Osteoblast (primary cell): ENCODE measurements at places on chromosomes 1 and 21. TPM values are rescaled to one million over a fixed set of nuclear protein-coding genes. Genes with fewer than 3 reads are reported as not detected.

DNA sequence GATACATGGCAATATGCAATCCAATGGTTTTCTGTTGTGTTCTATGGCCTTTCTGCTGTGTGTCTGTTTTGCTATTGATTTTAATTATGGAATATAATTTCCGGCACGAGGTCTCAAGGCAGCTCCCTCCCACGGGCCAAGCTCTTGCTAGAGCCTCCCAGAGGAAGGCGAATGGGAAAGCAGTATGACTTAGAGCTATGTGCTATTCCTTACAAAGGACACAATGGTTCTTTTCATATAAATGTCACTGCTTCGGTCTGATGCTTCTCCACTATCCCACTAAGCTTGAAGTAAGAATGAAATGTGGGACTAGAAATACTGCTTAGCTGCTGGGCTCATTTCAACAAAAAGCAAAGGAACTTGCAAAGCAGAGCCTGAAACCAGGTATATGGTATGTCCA lies 322.2 kb upstream of the BEND5 start:
- H3K36me3 ChIP-seq, result no peaks in the 10 kb centered on the region
- no peak overlapping the region for H3K4me3 ChIP-seq
- no peak overlapping the region for H3K27ac ChIP-seq
- no peaks in the 10 kb centered on the region for H3K4me1 ChIP-seq

DNA sequence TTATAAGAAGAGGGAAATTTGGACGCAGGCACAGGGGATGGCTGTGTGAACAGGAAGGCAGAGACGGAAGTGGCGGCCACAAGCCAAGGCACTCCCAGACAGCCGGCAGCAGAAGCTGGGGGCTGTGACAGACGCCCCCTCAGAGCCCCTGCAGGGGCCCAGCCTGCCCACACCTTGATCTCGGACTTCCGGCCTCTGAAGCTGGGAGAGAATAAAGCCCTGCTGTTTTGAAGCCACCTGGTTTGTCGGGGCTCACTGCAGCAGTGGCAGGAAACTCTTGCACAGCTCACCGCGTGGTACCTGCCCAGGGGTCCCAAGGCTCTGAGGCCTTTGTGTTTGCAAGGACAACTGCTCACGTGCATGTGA lies 13.7 kb downstream of the MEGF6 start:
- H3K36me3 ChIP-seq, result no peaks in the 10 kb centered on the region
- H3K27me3 ChIP-seq, result peaks cover 5% of the 10 kb centered on the region
- no peak overlapping the region for H3K27ac ChIP-seq
- peak; percentile 59 for DNase-seq
- H3K4me1 ChIP-seq, result no peaks in the 10 kb centered on the region
- H3K4me3 ChIP-seq, result no peak overlapping the region

DNA sequence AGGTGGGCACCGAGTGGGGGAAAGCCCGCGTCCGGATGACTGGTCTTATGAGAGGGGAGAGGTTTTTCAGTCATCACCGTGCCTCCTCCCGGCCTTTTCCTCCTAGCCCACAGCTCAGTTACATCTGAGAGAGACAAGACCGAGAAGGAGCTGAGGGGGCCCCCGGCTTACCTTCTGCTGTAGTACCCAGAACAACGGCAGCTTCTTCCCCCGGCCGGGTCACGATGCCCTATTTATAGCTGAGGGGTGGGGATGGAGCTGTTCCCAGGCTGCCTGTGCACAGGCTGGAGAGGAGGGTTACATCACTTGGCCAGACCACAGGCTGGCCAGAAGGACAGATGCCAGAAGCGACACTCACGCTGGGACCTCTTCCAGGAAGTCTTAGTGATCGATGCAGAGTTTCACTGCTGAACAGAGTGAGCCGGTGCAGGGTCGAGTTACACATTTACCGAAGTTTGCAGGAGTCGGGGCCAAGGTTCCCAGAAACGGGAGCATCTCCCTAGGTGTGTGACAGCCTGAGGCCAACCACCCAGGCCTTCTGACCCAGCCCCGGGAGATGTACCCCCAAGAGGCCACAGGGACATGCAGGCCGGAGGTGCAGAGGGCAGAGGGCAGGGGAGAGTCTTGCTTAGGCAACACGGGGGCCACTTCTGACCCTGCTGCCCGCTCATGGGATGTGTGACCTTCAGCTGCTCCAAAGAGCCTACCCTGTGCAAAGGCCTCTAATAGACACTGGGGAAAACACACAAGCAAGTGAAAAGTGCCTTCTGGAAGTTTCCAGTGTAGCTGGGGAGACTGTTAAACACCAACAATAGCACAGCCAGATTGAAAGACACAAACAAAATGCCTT lies at the start of gene AGT:
Gene AGT, minus strand, starts transcription at position 208 of the 850 bp plus-strand sequence. CDS start 3,299 bp downstream, outside the sequence.
- DNase-seq, result peak; percentile 91
- H3K27ac ChIP-seq, result peak within 1 kb of the TSS; percentile 41
- peaks cover 11% of the 10 kb centered on the region for H3K4me1 ChIP-seq
- peak within 1 kb of the TSS; percentile 45 for H3K4me3 ChIP-seq

The FCGR3B gene
- not detected in 2 replicates for total RNA-seq

The SPATA17 gene
- 0.36 and 1.5 TPM in 2 replicates for total RNA-seq

- H3K4me3 ChIP-seq, result no peak overlapping the region
- H3K4me1 ChIP-seq, result no peaks in the 10 kb centered on the region
- no peak for DNase-seq
- no peaks in the 10 kb centered on the region for H3K27me3 ChIP-seq
- no peak overlapping the region for H3K27ac ChIP-seq
Observed at GRCh38 chr1:60848583-60849188, 233.7 kb upstream of the NFIA start.

DNA sequence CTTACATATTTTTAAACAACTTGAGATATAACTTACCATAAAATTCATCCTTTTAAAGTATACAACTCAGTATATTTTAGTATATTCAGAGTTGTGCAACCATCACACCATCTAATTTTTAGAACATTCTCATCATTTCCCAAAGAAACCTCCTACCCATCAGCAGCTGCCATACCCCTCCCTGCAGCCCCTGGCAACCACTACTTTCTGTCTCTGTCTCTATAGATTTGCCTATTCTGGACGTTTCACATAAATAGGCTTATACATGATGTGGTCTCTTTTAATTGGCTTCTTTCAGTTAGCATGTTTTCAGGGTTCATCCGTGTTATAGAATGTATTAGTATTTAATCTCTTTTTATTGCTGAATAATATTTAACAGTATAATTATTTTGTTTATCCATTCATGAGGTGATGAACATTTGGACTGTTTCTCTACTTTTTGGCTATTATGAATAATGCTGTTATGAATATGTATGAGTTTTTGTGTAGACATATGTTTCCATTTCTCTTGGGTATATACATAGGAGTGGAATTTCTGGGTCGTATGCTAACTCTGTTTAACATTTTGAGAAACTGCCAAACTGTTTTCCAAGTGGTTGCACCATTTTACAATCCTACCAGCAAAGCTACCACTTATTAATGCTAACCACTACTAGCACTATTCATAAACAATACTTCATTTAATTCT lies 29.5 kb downstream of the WDR26 start:
- no peaks in the 10 kb centered on the region for H3K27me3 ChIP-seq
- peaks cover 16% of the 10 kb centered on the region for H3K4me1 ChIP-seq
- H3K27ac ChIP-seq, result no peak overlapping the region
- no peak overlapping the region for H3K4me3 ChIP-seq
- no peak for DNase-seq

The PLXNA2 gene
- 2.7 and 3.3 TPM in 2 replicates for total RNA-seq

The RASAL2 gene
- 59.4 and 61.3 TPM in 2 replicates for total RNA-seq

The B3GALT5 gene
- total RNA-seq, result under 0.01 TPM in 2 replicates

The APOBEC4 gene
- total RNA-seq, result under 0.01 TPM in 1 of 2 replicates, not detected in the other

GRCh38 chr1:5333291-5333690 lies 658.9 kb downstream of the NPHP4 start:
- H3K27ac ChIP-seq, result no peak overlapping the region
- peak; percentile 64 for DNase-seq
- H3K36me3 ChIP-seq, result no peaks in the 10 kb centered on the region
- H3K27me3 ChIP-seq, result no peaks in the 10 kb centered on the region
- no peak overlapping the region for H3K4me3 ChIP-seq

GRCh38 chr1:233859446-233859845 lies 45.0 kb upstream of the SLC35F3 start:
- no peak overlapping the region for H3K4me3 ChIP-seq
- no peak for DNase-seq
- H3K27ac ChIP-seq, result no peak overlapping the region

DNA sequence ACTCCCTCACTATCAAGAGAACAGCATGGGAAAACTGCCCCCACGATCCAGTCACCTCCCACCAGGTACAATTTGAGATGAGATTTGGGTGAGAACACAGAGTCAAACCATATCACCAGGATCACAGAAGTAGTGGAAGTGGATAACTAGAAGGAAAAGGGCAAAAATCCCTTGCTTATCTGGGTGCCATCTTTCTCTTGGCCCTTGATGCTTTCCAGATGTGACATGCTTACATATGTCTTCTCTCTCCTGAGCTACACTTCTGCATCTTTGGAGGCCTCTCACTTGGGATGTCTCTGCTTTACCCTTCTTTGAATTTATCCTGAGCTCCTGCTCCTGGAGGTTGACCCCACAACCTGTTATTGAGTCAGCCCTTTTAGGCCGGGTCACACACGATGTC lies 57.6 kb upstream of the APOBEC4 start:
- H3K27me3 ChIP-seq, result no peaks in the 10 kb centered on the region
- no peaks in the 10 kb centered on the region for H3K36me3 ChIP-seq
- no peak overlapping the region for H3K4me3 ChIP-seq
- H3K4me1 ChIP-seq, result peaks cover 10% of the 10 kb centered on the region
- no peak for DNase-seq
- H3K27ac ChIP-seq, result no peak overlapping the region

The LINGO4 gene
- not detected in 2 replicates for total RNA-seq

- DNase-seq, result peak; percentile 35
- H3K4me3 ChIP-seq, result no peak overlapping the region
- no peaks in the 10 kb centered on the region for H3K4me1 ChIP-seq
- H3K27me3 ChIP-seq, result no peaks in the 10 kb centered on the region
- H3K36me3 ChIP-seq, result peaks cover 36% of the 10 kb centered on the region
Observed at GRCh38 chr21:44065428-44065827, 41.8 kb upstream of the PWP2 start.

The HUNK gene
- under 0.01 TPM in 2 replicates for total RNA-seq

DNA sequence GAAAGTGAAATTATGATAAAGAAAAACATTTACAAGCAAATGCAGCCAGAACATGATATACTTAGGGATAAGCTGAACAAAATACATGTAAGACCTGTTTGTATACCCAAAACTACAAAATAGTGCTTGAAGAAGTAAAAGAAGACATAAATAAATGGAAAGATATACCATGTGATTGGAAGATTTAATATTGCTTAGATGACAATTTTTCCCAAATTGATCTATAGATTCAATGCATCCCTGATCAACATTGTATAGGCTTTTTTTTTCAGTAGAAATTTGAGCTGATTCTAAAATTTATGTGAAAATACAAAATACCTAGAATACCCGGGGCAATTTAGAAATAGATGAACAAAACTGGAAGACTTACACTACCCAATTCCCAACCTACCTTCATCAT lies 76.4 kb downstream of the GABPA start:
- H3K27ac ChIP-seq, result no peak overlapping the region
- H3K4me3 ChIP-seq, result no peak overlapping the region
- H3K36me3 ChIP-seq, result no peaks in the 10 kb centered on the region
- H3K27me3 ChIP-seq, result no peaks in the 10 kb centered on the region

DNA sequence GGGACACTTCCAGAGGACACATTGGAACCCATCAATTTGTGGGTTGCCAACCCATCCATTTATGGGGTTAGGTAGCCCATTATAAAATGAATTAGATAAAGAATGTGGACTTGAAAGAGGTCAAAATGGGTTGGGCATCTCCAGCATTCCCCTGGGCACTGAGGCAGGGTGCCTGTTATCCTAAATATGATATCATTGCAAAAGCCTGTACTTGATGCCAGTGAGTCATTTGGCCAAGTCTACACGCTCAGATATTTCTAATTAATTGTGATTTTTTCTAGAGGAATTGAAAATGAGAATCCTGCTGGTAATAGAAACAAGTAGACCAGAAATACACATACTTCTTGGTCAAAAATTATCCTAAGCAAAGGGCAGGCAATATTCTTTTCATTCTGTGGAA lies 21.9 kb upstream of the NBL1 start:
- peak; percentile 81 for DNase-seq
- no peak overlapping the region for H3K4me3 ChIP-seq
- H3K4me1 ChIP-seq, result peaks cover 49% of the 10 kb centered on the region
- H3K36me3 ChIP-seq, result peaks cover 34% of the 10 kb centered on the region
- peak overlapping the region; percentile 80 for H3K27ac ChIP-seq

GRCh38 chr21:46081022-46081861 lies 16.7 kb upstream of the COL6A2 start:
- peaks cover 33% of the 10 kb centered on the region for H3K4me1 ChIP-seq
- H3K4me3 ChIP-seq, result no peak overlapping the region
- no peaks in the 10 kb centered on the region for H3K27me3 ChIP-seq
- H3K36me3 ChIP-seq, result no peaks in the 10 kb centered on the region
- peak overlapping the region; percentile 68 for H3K27ac ChIP-seq

The CCDC24 gene
- total RNA-seq, result 2.4 and 2.9 TPM in 2 replicates

GRCh38 chr1:200869753-200870391 lies 2.9 kb upstream of the GPR25 start:
- peaks cover 54% of the 10 kb centered on the region for H3K27me3 ChIP-seq
- peaks cover 5% of the 10 kb centered on the region for H3K4me1 ChIP-seq
- H3K27ac ChIP-seq, result no peak overlapping the region
- H3K4me3 ChIP-seq, result no peak overlapping the region
